Activated CD4-positive, CD25-positive, alpha-beta regulatory T cell (primary cell): ENCODE measurements at places on chromosomes 11 and 22.

GRCh38 chr11:64343767-64344559 lies 4.0 kb downstream of the CCDC88B start:
- no peak for DNase-seq

GRCh38 chr11:102399189-102399588 lies 52.2 kb downstream of the BIRC2 start:
- no peak for DNase-seq

GRCh38 chr22:45262931-45263462 lies 21.8 kb upstream of the UPK3A start:
- DNase-seq: no peak

GRCh38 chr11:102926961-102927623 lies 28.4 kb downstream of the MMP13 start:
- DNase-seq: no peak

- DNase-seq: no peak
Measured at GRCh38 chr22:39251762-39252460, 7.1 kb upstream of the PDGFB start.

DNA sequence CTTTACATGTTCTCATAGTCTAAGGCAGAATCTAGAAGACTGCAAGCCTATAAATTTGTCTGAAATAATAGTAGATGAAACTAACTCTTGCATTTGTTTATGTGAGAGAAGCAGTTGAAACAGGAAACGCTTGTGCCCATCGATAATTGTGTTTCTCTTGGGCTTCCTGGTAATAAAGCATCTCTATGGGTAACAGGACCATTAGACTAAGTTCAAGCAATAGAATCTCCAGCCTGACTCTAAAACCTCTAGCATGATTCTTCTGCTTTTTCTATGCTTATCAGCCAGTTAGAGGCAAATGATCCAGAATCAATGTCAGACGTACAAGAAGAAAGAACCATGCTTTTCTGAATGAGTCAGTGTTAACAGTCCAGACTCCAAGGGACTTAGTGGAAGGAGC lies 1734.4 kb downstream of the LRRC4C start:
- no peak for DNase-seq

DNA sequence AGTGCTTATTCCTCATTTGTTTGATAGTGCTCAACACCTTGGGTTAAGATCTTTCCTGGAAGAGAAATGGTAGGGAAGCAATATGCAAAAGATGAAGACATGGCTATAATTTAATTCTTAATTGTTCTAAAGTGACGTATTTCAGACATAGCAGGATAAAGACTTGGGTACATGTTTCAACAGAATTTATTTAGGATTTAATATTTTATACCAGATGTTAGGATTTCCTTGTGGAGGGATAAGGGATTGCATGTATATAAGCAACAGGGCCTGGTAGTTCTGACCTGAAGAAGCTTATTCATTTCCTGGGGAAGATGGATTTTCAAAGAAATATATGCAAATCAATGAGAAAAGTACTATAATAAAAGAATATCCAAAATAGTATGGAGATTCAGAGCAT lies 163.8 kb downstream of the FAT3 start:
- DNase-seq: no peak

GRCh38 chr11:111663820-111664219 lies 61.6 kb downstream of the SIK2 start:
- DNase-seq: no peak

DNA sequence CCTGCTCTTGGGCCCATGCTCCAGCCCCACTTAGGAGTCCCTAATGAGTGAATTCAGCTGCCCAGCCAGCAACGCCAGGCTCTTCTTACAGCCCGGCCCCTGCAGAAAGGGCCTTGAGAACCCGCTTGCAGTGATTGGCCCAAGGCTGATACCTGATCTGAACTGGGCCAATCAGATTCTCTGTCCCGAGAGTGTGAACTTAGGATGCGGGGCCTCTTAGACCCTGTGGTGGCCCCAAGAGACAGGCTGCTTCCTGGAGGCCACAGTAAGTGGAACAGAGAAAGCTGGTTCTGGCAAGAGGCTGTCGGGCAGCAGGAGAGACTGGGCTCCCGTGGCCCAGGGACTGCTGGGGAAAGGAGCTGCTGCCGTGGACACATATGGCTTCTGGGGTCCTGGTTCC lies 11.5 kb downstream of the VSTM5 start:
- DNase-seq: no peak

- no peak for DNase-seq
Measured at GRCh38 chr11:85835729-85836128, 19.5 kb upstream of the CCDC83 start.

DNA sequence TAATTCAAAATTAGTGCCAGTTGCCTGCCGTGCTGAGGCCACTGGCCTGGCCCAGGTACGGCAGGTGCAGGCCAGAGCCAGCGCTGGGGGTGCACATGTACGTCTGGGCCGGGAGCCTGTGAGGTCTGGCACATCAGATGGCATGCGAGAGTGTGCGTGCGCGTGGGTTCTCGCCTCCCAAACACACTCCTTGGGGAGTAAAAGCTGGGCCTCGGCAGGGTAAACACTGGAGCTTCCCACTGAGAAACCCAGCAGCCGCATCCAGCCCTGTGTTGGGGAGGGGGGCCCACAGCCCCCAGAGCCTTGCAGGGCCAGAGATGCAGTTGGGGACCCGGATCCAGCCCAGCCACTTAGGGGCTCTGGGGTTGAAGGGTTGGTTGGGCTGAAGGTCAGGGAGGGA lies 37.8 kb downstream of the FLRT1 start:
- no peak for DNase-seq

- DNase-seq: peak; percentile 8
Measured at GRCh38 chr11:32090545-32091370, at the start of gene RCN1. RCN1 (plus strand) TSS chr11:32091074; CDS start chr11:32091197, 123 bp downstream.

DNA sequence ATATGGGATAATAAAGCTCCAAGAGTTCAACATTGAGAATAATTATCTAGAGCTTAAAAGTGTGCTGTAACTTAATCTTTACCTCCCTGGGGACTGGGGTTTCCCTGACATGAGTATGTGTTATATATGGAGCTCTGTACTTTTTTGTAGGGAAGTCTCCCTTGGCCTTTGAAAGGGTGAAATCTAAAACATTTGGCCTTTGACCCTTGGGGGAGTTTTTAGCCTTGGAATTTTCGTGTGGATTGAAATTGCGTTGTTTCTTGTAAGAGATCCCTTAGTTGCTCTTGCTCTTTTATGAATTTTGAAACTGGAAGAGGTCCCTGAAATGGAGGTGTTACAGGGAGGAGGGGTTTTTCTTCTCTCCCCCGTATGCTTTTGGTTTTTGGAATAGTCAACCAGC lies 450.0 kb downstream of the NELL1 start:
- no peak for DNase-seq

DNA sequence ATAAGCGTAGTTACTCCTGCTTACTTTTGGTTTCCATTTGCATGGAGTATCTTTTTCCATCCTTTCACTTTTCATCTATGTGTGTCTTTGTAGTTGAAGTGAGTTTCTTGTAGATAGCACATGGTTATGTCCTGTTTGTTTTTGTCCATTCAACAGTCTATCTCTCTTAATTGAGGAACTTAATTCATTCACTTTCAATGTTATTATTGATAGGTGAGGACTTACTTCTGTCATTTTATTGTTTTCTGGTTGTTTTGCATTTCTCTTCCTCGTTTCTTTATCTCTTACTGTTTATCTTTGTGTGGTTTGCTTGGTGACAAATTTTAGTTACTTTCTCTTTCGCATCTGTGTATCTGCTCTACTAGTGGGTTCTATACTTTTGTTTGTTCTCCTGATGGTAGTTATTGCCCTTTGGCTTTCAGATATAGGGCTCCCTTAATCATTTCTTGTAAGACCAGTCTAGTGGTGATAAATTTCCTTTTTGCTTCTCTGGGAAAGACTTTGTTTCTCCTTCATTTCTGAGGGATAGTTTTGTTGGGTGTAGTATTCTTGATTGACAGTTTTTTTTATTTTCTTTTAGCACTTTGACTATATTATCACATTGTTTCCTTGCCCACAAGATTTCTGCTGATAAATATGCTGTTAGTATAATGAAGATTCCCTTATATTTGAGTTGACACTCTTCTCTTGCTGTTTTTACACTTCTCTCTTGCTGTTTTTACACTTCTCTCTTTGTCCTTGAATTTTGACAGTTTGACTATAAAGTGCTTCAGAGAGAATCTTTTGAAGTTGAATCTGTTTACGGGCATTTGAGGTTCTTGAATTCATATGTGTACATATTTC lies 9.0 kb upstream of the RAG1 start:
- DNase-seq: no peak

- DNase-seq: no peak
Measured at GRCh38 chr11:10041748-10042446, 252.1 kb downstream of the SBF2 start.

- DNase-seq: no peak
Measured at GRCh38 chr11:47467357-47467756, 18.4 kb upstream of the RAPSN start.

GRCh38 chr11:134836561-134836960 lies 424.5 kb upstream of the B3GAT1 start:
- no peak for DNase-seq

DNA sequence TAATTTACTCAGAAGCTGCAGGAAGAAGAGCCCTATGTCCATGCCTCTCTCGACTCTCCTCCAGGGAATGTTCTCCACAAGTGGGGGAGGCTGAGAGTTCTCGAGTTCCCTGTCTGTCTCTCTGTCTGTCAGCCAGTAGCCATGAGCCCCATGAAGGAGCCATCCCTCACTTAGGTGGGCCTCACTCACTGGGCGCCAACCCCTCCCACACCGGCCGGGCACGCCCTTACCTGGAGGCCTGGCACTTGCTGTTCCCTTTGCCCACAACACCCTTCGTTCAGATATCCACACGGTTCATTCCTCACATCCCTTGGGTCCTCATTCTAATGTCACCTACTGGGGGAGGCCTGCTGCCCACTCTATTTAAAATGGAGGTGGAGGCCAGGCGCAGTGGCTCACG lies 14.2 kb upstream of the IL10RA start:
- no peak for DNase-seq

GRCh38 chr11:34899633-34900016 lies 16.6 kb downstream of the APIP start:
- no peak for DNase-seq

GRCh38 chr11:1037506-1038055 lies 1.1 kb upstream of the MUC6 start:
- DNase-seq: no peak

GRCh38 chr11:125902277-125902926 lies 604 bp downstream of the PUS3 start:
- DNase-seq: no peak

DNA sequence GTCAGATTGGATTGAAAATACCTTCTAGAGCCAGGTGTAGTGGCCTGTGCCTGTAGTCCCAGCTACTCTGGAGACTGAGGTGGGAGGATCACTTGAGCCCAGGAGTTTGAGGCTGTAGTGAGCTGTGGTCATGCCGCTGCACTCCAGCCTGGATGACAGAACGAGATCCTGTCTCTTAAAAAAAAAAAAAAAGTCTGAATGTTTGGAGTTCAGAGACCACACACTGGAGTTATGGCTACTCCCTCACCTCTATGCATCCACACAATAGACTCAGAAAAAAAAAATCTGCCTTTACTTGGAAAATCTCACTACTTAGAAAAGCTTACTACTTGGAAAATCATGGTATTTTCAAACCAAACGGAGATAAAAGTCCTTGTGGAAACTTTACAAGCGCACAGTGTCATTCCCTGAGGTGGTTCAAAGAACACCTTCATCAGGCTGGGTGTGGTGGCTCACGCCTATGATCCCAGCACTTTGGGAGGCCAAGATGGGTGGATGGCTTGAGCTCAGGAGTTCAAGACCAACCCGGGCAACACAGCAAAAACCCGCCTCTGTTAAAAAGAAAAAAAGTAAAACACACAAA lies 63.9 kb upstream of the PICALM start:
- DNase-seq: no peak

- DNase-seq: no peak
Measured at GRCh38 chr11:70713988-70714665, 315.8 kb downstream of the CTTN start.

GRCh38 chr11:71307811-71308645 lies 55.7 kb upstream of the SHANK2 start:
- no peak for DNase-seq

- no peak for DNase-seq
Measured at GRCh38 chr11:102559839-102560238, 29.3 kb upstream of the MMP7 start.

DNA sequence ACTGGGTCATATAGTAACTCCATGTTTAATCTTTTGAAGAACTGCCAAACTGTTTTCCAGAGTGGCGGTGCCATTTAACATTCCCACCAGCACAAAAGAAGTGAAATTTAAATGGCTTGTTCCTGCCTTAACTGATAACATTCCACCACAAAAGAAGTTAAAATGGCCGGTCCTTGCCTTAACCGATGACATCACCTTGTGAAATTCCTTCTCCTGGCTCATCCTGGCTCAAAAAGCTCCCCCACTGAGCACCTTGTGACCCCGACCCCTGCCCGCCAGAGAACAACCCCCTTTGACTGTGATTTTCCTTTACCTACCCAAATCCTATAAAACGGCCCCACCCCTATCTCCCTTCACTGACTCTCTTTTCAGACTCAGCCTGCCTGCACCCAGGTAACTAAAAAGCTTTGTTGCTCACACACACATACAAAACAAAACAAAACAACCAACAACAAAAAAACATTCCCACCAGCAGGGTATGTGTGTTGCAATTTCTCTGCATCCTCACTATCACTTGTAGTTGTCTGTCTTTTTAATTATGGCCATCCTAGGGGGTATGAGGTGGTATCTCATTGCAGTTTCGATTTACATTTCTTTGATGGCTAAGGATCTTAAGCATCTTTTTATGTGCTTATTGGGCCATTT lies 109.0 kb downstream of the FAR1 start:
- no peak for DNase-seq

GRCh38 chr11:119361056-119361787 lies 14.7 kb upstream of the MFRP start:
- DNase-seq: no peak

DNA sequence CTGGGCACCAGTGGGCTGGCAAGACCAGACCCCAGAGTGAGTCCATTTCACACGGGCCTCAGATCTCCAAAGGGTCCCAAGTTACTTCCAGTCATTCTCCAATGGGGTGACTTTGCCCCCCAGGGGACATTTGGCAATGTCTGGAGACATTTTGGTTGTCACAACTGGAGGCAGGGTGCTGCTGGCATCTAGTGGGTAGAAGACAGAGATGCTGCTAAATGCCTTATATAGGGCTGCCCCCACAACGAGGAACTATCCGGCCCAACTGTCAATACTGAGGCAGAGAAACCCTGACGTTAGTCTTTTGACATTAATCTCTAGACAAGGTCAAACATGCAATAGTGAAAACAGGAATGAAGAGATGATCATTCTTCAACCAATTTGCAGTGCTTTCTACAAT lies 6.4 kb downstream of the RTN4RL2 start:
- DNase-seq: no peak

DNA sequence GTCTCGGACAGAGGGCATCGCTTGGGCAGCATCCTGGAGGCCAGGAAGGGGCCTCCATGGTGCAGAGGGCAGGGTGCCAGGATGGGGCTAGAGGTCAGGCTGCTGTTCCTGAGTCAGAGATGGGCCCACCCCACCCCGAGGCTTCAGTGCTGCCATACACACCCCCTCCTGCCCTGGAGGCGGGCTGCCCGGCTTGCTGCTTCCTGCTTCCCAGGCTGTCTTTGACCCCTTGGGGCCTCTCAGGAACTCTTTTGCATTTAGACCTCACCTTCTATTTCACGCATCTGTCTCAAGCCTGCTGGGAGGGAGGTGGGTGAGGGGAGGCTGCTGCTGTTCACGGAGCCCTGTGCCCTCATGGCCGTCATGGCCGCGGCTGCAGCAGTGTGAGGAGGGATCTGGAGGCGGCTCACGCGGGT lies 6.6 kb upstream of the GRAMD4 start:
- no peak for DNase-seq
